Activated CD4-positive, CD25-positive, alpha-beta regulatory T cell treated with anti-CD3 and anti-CD28 coated beads, Interleukin-2, amount 50 U/mL, for 72 hours (primary cell): ENCODE measurements at places on chromosomes 11 and 22.

DNA sequence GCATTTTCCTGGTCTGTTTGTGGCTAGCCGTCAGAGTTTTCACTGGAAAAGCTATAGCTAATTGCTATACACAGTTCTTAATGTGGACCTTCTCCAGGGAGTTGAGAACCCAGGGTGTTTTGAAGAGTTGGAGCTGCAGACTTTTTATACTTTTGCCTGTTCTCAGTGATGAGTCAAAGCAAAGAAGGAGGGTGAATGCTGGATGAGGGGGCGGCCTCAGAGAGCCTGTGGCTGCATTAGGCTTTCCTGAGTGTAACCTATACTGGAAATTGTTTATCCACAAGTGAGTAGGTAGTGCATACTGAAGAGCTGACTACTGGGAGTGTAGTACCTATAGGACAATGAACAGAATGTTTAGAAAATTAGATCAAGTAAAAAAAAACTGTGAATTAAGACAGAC lies 79.7 kb upstream of the HORMAD2 start:
- DNase-seq, result no peak

DNA sequence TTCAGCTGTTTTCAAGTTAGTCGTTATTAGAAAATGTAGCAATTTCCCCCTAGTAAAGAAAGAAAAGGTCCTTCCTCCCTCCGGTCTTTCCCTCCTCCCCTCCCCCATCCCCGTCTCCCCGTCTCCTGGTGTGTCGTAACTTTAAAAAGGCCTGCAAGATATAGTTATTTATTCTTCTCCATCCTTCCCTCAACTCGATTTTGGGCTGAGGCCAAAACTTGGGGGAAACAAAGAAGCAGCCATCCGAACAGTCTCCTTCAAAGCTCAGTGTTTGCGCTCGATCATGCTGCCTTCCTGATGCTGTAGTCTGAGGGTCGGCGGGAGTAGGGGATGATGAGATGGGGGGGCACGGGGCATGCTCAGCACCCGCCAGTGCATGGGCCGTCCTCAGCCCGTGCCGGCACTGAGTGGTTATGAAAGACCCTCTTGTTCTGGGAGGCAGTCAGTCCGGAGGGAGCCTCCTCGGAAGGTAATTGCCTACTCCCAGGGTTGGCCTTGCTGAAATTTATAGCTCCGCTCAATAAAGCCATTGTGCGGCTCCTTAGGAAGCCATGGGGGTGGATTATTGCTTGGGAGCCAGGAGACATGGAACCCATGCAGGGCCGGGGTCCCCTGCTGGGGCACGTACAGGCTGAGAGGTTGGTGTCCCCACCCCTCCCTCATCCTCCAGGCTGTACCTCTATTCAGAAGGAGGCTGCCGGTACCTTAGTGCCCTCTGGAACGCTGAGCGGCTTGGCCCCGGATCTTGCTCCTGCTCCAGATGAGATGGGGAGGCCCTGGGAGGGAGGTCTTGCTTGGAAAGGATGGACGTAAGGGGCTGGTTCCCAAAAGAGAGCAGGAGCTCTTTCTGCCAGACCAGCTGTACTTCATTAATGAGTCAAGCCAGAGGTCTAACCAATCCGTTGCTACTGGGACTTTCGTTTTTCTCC lies 212.7 kb upstream of the CADM1 start:
- DNase-seq, result no peak

- no peak for DNase-seq
These were observed 3.7 kb downstream of the FAM180B start for GRCh38 chr11:47589977-47590861.

GRCh38 chr11:95690100-95690499 lies 99.5 kb downstream of the FAM76B start:
- no peak for DNase-seq

DNA sequence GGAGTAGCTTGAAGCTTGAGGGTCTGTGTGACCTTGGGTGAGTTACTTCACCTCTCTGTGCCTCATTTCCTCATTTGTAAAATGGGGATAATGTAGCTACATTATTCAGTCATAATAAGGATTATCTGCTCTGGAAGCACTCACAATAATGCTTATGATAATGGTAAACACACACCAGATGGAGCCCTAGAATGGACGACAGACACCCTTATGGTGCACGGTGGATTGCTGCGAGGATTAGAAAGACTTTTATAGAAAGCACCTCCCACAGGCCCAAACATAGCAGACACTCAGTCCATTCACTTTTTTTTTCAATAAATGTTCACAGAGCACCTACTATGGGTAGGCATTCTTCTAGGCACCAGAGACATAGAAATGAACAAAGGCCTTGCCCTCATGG lies 53.8 kb downstream of the LARGE1 start:
- DNase-seq, result no peak

DNA sequence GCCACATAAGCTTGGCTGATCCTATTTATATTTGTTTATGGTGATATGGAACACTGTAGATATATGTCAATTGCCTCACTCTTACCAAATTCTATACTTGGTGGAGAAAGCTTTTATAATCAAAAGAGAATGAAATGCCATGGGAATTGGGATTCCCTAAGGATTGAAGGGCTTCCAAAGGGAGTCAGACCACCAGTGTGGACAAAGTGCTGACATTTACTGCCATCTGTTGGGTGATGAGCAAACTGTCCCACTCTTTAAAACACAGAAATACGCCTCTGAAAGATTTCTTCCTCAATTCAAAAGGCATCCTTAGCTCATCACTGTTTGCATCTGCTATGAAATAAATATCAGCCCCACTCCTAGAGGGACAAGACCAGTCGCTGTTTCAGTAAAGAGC lies 7.1 kb downstream of the SLC1A2 start:
- no peak for DNase-seq
